ENCODE measurements at places on chromosomes 13 and 19. TPM values are rescaled to one million over a fixed set of nuclear protein-coding genes. Genes with fewer than 3 reads are reported as not detected.
A peak's percentile ranks its signal among the peaks of the same experiment; 100 is the strongest.

DNA sequence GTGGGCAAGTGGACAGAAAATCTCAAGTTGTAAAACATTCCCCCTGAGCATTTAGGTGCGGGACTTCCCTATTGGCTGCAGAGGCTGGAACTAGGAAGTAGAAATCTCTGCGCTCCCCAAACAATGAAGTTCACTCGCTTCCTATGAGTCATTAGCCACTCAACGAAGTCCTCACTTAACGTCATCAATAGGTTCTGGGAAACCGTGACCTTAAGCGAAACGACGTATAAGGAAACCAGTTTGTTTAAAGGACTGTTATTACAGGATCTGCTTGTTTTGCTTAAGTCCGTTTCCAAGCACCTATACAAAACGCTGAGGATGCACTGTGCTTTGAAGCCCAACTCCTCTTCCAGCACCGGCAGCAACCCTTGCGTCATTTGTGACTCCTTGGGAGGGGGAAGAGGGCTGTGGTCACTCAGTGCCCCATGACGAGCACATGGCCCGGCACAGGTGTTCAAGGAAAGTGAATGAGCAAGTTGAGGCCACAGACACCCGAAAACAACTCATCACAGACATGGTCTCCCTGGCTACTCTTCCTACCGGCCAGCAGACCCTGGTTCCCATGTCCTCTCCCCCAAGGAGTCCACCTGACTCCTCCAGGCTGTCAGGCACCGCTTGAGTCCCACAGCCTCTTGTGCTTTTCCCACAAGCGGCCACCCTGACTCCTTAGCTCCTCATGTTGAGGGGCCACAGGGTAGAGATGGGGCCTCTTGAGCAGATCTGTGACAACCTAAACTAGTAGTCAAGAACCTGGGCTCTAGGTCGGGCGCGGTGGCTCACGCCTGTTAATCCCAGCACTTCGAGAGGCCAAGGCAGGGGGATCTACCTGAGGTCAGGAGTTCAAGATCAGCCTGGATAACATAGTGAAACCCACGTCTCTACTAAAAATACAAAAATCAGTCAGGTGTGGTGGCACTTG, 4.8 kb downstream of the RPS16 start:
- peak overlapping the region; percentile 79 for H3K27ac ChIP-seq
- DNase-seq: no peak
- H3K4me3 ChIP-seq: no peak overlapping the region
- H3K36me3 ChIP-seq: peaks cover 7% of the 10 kb centered on the region
- H3K27me3 ChIP-seq: no peaks in the 10 kb centered on the region
- H3K4me1 ChIP-seq: peaks cover 48% of the 10 kb centered on the region

Gene LIM2
- not detected for total RNA-seq

Gene ATP4B
- total RNA-seq: not detected

Gene CCDC194
- total RNA-seq: not detected

GRCh38 chr19:31263328-31263727, 85.9 kb downstream of the TSHZ3 start:
- no peaks in the 10 kb centered on the region for H3K27me3 ChIP-seq
- DNase-seq: no peak
- no peaks in the 10 kb centered on the region for H3K36me3 ChIP-seq
- H3K4me3 ChIP-seq: no peak overlapping the region
- no peak overlapping the region for H3K27ac ChIP-seq
